ENCODE measurements at places on chromosomes 12 and 14. TPM values are rescaled to one million over a fixed set of nuclear protein-coding genes. Genes with fewer than 3 reads are reported as not detected.

Gene NRIP2
- 10.3 TPM for total RNA-seq

DNA sequence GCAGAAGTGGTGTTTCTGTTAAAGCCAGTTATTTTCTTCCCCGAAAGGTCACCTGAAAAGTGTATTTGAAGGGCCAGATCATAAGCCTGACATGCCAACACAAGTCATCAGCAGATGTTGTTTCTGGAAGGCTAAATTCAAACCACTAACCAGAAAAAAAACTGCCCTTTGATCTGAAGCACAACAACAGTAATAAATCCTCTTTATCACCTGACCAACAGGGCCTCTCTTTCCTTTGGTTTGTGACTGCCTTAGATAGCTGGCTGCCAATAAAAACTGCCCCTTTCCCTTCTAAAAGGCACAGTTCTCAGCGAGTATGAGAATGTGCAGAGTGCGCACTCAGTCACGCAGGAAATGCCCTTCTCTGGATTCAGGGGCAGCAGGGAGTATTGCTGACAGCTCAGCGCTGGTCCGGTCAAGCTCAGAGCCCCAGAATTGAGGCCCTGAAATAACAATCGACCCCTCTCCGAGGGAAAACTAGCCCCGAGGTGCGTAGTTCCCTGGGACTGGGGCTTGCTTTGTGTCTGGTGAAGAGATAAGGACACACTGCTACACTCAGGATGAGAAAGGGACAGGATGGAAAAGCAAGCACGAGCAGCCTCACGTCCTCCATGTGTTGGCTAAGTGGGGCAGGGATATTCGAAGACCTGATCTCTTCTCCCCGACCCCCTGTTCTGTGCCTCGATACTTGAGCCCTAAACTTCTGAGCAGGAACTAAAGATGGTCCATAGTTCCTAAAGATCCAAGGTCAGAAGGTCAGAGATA lies 184.2 kb upstream of the GZMB start:
- no peak overlapping the region for H3K27ac ChIP-seq
- DNase-seq: no peak
- no peaks in the 10 kb centered on the region for H3K4me1 ChIP-seq
- H3K4me3 ChIP-seq: no peak overlapping the region

GRCh38 chr12:130947028-130947613 lies 6.6 kb upstream of the ADGRD1 start:
- no peak overlapping the region for H3K4me3 ChIP-seq
- H3K27me3 ChIP-seq: no peaks in the 10 kb centered on the region
- H3K27ac ChIP-seq: no peak overlapping the region
- no peaks in the 10 kb centered on the region for H3K4me1 ChIP-seq
- no peaks in the 10 kb centered on the region for H3K36me3 ChIP-seq

DNA sequence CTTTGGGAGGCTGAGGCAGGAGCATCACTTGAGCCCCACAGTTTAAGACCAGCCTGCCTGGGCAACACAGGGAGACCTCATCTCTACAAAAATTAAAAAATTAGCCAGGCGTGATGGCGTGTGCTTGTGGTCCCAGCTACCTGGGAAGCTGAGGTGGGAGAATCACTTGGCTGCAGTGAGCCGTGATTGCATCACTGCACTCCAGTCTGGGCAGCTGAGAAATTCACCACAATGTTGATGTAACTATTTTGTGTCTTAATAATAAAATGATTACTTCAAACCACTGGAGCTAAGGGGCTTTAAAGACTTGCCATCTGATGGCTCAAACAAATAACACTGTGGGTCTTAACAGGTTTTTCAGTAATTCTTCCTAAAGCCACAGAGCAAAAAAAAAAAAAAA lies 10.8 kb downstream of the ERH start:
- peaks cover 49% of the 10 kb centered on the region for H3K4me1 ChIP-seq
- H3K27ac ChIP-seq: no peak overlapping the region
- no peaks in the 10 kb centered on the region for H3K36me3 ChIP-seq

DNA sequence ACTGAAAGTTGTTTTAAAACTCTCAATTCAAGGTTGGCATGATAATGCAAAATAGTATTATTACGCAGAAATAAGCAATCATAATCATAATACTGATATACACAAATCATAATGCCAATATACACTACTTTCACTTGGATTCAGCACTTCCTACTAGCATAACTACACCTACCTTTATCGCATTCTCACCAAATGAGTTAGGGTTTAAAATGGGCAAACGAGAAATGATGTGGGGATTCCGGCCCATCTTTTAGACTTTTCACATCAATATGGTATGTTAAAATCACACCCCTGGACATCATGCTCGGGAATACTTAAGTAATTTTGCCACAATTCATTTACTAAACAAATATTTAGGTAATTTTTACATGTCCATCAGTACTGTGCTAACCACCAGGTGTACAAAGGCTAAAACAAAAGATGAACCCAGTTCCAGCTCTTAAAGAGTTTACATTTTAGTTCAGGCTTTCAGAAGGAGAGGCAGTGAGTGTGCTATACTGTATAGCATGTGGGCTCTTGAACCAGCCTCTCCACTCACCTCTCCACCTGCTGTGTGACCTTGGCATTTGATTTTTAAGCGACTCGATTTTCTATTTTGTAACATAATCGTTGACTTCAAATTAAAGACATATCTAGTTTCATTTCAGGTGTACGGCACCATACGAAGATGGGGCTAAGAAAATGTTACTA lies 1.1 kb upstream of the USP15 start:
- peak overlapping the region; percentile 99 for H3K27ac ChIP-seq
- H3K36me3 ChIP-seq: no peaks in the 10 kb centered on the region
- no peaks in the 10 kb centered on the region for H3K27me3 ChIP-seq
- H3K4me3 ChIP-seq: peak overlapping the region; percentile 88
- H3K4me1 ChIP-seq: peaks cover 51% of the 10 kb centered on the region
- DNase-seq: no peak

Measured in spleen (tissue), 13 donors.